Endothelial cell (in vitro differentiated cells): ENCODE measurements at places on chromosomes 2 and 18. TPM values are rescaled to one million over a fixed set of nuclear protein-coding genes. Genes with fewer than 3 reads are reported as not detected.

Gene ACMSD
- total RNA-seq: not detected

Gene KCNE4
- total RNA-seq: 0.46 TPM

Gene DTNA
- 17.9 TPM for total RNA-seq

- DNase-seq: no peak
Observed at GRCh38 chr2:133393895-133394294, 174.4 kb downstream of the NCKAP5 start.

DNA sequence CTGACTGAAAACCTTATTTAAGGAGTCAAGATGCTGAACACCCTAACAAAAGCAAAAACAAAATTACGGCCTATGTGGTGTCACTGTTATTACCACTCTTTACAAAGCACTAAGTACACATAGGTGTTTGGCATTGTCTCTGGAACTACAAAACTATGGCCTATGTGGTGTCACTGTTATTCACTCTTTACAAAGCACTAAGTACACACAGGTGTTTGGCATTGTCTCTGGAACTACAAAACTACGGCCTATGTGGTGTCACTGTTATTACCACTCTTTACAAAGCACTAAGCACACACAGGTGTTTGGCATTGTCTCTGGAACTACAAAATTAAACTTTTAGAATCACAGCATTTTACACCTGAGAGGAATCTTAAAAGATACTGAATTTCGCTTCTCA lies 47.4 kb downstream of the SLC35F5 start:
- DNase-seq: no peak
